Smooth muscle cell of the umbilical artery (primary cell): ENCODE measurements at places on chromosomes 1 and 21. TPM values are rescaled to one million over a fixed set of nuclear protein-coding genes. Genes with fewer than 3 reads are reported as not detected.

The TCHH gene
- total RNA-seq: not detected in 2 replicates

The LCE1A gene
- not detected in 2 replicates for total RNA-seq

The AMY2A gene
- total RNA-seq: not detected in 2 replicates

The LAMB3 gene
- total RNA-seq: 16.3 and 26.1 TPM in 2 replicates

The GUCA2A gene
- not detected in 2 replicates for total RNA-seq

The TSPEAR gene
- not detected in 2 replicates for total RNA-seq

The EEIG2 gene
- total RNA-seq: 9.5 and 10.4 TPM in 2 replicates

The ERICH3 gene
- total RNA-seq: 0.05 TPM in 1 of 2 replicates, not detected in the other

The SLC37A1 gene
- total RNA-seq: 0.59 and 0.88 TPM in 2 replicates

The SLAMF9 gene
- total RNA-seq: 0.09 TPM in 1 of 2 replicates, not detected in the other

The KPRP gene
- total RNA-seq: not detected in 2 replicates

The IGFN1 gene
- total RNA-seq: under 0.01 and 0.23 TPM in 2 replicates

The CHODL gene
- not detected in 2 replicates for total RNA-seq

The ATF6 gene
- 27.6 and 29.9 TPM in 2 replicates for total RNA-seq

The RGS8 gene
- not detected in 2 replicates for total RNA-seq

The SPRR4 gene
- not detected in 2 replicates for total RNA-seq

The ZNF648 gene
- not detected in 2 replicates for total RNA-seq

The AGMAT gene
- total RNA-seq: 1.5 and 2.0 TPM in 2 replicates

The TNFRSF18 gene
- total RNA-seq: not detected in 2 replicates

The TENT5C gene
- 3.4 and 3.6 TPM in 2 replicates for total RNA-seq

The C8A gene
- total RNA-seq: under 0.01 TPM in 1 of 2 replicates, not detected in the other

The S100A12 gene
- not detected in 2 replicates for total RNA-seq

The SPATA45 gene
- not detected in 2 replicates for total RNA-seq

The ERO1B gene
- total RNA-seq: 8.3 and 11.2 TPM in 2 replicates

The SERPINC1 gene
- 0.30 TPM in 1 of 2 replicates, not detected in the other for total RNA-seq

The RGS1 gene
- not detected in 2 replicates for total RNA-seq

The TTC13 gene
- total RNA-seq: 20.8 and 30.6 TPM in 2 replicates

The HENMT1 gene
- 2.1 and 3.0 TPM in 2 replicates for total RNA-seq

The COG2 gene
- 19.6 and 21.2 TPM in 2 replicates for total RNA-seq

The SPRR2A gene
- total RNA-seq: not detected in 2 replicates

The CELA3B gene
- total RNA-seq: not detected in 2 replicates

The INAVA gene
- total RNA-seq: 0.18 TPM in 1 of 2 replicates, not detected in the other

The AMY1C gene
- total RNA-seq: not detected in 2 replicates

The UTS2 gene
- not detected in 2 replicates for total RNA-seq

The SLC22A15 gene
- 4.5 and 7.7 TPM in 2 replicates for total RNA-seq

The SETSIP gene
- total RNA-seq: not detected in 2 replicates

The PRAMEF5 gene
- not detected in 2 replicates for total RNA-seq

The RAD54L gene
- 0.89 and 3.6 TPM in 2 replicates for total RNA-seq
